Transverse colon (tissue), 4 donors: ENCODE measurements at places on chromosomes 5 and 9. TPM values are rescaled to one million over a fixed set of nuclear protein-coding genes. Genes with fewer than 3 reads are reported as not detected.

DNA sequence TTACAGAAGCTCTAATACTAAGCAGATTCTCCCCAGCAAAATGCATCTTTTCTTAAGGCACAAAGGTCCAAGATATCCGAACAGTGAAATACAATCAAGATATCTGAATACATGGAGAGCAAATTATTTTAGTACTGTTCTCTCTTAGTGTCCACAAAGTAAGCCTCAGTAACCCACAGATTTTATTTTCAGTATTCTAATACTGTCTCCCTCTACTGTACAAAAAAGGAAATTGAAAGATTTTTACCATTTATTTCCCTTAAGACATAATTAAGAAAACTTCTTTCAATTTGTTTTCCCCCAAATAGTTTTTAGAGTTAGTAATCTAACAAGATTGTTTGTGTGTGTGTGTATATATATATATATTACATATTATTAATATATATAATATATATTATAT, 24.7 kb upstream of the NOL6 start:
- H3K36me3 ChIP-seq, result no peaks in the 10 kb centered on the region
- H3K4me1 ChIP-seq, result no peaks in the 10 kb centered on the region
- H3K27me3 ChIP-seq, result no peaks in the 10 kb centered on the region
- no peak for DNase-seq
- no peak overlapping the region for H3K27ac ChIP-seq

Gene FGFR4
- 15.3 TPM for total RNA-seq

Gene NUDT12
- total RNA-seq, result 19.0 TPM

DNA sequence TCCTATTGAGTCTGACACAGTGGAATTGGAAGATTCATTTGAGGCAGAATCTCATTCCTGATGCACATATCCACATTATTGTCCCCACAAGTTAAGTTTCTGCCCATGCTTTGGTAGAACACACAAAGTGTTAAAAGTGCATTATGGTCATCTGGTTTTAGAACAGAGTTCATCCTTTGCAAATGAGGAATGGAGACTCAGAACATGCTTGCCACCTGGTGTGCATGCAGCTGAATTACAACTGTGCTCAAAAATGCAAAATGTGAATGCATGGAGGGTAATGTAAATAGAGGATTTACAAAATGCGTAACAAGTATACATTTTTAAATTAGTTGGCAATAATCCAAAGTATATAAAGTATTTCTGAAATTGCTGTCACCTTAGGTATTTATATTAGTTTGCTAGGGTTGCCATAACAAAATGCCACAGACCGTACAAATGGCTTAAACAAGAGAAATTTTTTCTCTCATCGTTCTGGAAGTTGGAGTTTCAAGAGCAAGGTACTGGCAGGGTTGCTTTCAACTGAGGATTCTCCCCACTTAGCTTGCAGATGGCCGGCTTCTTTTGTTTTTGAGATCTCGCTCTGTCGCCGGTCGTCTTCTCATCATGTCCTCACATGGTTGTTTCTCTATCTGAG, 671.1 kb downstream of the TAF11L14 start:
- no peak overlapping the region for H3K4me3 ChIP-seq
- H3K27ac ChIP-seq, result no peak overlapping the region
- H3K36me3 ChIP-seq, result no peaks in the 10 kb centered on the region

GRCh38 chr5:82817897-82818676, 259.1 kb downstream of the TMEM167A start:
- DNase-seq, result no peak
- no peaks in the 10 kb centered on the region for H3K36me3 ChIP-seq
- no peaks in the 10 kb centered on the region for H3K27me3 ChIP-seq
- no peak overlapping the region for H3K4me3 ChIP-seq
